ENCODE measurements at places on chromosomes 13 and 19.
A peak's percentile ranks its signal among the peaks of the same experiment; 100 is the strongest.

DNA sequence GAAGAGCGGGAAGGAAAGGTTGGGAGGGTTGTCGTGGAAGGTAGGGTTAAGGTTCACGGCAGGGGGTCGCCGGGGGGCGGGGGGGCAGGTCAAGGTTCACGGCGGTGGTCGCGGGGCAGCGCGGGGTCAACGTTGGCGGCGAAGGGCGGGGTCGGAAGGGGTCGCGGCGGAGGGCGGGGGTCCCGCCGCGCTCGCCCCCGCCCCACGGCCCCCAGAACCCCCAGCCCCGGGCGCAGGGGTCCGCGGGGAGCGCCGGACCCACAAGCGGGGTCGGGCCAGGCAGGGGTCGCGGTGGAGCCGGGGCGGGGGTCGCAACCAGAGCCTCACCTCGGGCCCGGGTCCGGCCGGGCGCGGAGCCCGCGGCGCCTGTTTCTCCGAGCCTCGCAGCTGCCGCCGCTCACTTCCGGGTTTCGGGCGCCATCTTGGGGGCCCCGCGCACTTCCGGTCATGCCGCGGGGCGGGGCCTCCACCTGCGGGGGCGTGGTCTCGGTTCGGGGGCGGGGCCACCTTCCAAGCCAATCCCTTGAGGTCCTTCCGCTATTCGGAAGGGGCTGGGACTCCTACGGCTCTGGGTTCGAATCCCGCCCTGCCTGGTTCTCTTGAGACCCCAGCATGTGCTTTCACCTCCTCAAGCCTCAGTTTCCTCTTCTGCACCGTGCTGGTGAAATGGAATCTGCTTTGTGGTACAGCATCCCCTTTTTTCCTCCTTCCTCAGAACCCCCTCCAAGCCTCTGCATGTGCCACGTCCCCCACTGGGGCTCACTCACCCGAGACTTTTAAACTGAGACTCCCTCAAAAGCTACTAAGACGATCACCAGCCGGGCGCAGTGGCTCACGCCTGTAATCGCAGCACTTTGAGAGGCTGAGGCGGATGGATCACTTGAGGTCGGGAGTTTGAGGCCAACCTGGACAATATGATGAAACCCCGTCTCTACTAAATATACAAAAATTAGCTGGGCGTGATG, at the start of gene SBNO2:
SBNO2 (minus strand) TSS at position 424 of the 965 bp plus-strand sequence. CDS start 19,992 bp downstream, outside the sequence.
- DNase-seq = peak; percentile 83

DNA sequence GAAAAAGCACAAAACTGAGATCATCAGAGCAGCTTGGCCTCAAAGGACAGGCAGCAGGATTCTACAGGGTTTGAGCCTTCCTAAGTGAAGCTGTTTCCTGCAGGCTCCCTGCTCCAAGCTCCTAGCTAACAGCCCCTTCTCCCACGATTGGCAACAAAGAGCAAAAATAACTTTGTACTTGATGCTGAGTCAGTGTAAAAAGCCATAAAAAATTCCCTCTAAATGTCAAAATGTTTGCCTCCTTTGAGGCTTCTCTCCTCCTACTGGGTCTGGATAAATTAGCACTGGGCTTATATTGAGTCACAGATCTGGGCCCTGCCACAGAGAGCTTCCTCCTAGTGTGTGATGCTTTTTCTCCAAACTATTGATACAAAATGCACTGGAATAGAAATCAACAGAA, 153.3 kb downstream of the TNFRSF19 start:
- no peak for DNase-seq

DNA sequence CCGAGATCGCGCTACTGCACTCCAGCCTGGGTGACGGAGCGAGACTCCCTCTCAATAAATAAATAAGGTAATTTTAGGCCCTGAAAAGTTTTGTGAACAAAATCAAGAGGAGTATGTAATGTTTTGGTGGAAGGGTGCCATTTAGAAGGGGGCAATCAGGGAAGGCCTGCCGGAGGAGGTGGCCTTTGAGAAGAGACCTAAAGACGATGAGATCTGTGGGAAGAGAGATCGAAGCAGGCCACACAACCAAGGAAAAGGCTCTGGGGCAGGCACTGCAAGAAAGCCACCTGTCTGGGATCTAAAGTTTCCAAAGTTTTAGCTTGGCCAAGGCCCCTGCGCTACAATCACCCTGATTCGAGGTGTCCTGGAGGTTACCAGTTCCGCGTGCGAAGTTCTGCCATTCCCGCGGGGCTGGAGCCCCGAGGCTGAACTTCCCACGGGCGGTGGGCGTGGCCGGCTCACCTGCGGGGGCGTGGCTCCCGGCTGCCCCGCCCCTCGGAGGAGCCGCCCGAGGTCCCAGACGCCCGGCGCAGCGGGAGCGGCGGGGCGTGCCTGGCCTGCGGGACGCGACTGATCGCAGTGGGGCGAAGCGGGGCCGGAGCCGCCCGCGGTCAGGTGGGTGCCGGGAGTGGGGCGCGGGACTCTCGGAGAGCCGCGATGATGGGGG, at the start of gene KLC3:
KLC3 (plus strand) TSS at position 519 of the 667 bp plus-strand sequence. CDS start 4,792 bp downstream, outside the sequence.
- DNase-seq = no peak

- DNase-seq = no peak
These were observed at the start of gene C13orf46 for GRCh38 chr13:113973218-113974164. TSS of gene C13orf46 (minus strand) at chr13:113974076. CDS start at chr13:113973997, 79 bp downstream.

Measured in NB4 (cell line).